ENCODE measurements at places on chromosomes 1 and 21. TPM values are rescaled to one million over a fixed set of nuclear protein-coding genes. Genes with fewer than 3 reads are reported as not detected.

DNA sequence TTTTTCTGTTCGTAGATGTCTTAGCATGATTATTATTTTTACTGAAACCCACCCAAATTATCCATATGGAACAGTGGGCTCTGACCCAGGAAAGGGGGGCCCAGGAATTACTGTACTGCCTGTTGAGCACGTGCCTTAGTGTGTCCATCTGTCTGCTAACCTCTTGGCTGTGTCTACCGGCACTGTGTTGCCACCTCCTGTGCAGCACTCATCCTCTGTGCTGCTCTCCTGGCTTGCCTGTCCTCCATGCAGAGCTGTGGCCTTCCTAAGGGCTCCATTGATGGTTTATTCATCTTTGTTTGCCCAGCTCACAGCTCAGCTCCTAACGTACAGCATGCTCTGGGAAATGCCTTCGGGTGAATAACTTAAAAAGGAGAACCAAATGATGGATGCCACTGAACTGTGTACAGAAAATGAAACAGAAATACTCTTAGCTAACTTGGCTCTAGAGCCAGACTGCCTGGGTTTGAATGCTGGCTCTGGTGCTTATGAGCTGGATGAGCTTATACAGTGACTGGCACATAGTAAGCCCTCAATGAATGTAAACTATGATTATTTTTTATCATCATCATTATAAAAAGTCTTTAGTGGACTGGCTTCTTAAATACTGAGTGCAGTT, 11.4 kb upstream of the RPTN start:
- no peak for DNase-seq

DNA sequence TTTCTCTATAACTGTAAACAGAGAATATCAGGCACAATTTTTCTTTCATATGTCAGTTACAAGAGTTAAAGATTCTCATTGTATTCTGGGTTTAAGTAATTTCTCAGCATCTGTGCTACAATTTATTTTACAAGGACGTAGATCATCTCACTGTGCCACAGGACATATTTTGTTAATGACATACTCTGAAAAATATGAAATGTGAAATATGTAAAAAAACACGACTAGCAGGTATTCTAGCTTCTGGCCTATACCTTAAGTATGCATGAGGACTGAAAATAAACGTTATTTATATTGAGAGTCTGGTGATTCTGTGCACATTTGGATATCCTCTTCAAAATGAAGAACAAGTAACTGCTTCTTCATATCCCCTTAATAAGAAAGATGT, 308.8 kb downstream of the BRINP3 start:
- DNase-seq: no peak

DNA sequence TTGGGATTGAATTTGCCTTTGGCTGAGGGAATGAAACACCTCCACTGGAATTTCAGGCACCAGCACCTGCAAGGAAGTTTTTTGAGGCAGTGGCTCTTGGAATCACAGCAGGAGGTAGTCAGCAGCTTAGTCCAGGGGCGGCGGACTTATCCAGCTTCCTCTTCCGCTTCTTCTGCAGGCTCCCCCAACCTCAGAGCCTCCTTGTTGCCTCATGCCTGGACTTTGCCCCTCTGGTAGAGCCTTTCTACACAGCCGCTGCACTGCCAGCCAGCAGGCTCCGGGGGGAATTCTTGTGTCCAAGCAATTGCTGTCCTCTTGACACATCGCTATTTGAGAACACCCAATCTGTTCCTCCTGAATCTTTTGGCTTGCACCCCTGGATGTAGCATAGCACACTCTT, 4.4 kb upstream of the RHEX start:
- DNase-seq: peak; percentile 85

DNA sequence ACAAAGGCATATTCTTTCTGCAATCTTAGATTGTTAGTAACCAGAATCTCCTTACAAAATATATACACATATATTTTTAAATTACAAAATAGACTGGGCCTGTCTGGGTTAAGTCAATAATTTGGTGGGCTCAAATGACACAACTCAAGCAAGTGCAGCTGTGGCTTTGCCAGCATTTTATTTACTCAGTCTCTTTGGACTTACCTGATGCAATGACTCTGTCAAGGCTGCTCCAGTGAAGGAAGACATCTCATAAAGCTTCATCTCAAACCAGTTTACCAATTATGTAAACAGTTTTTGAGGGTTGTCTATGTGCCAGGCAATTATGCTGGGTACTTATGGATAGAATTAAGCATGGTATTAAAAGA, 22.8 kb upstream of the ABCA4 start:
- no peak for DNase-seq

FMN2 gene
- not detected for total RNA-seq

Data from renal cortical epithelial cell (primary cell).